ENCODE measurements at places on chromosomes 2 and 18.

DNA sequence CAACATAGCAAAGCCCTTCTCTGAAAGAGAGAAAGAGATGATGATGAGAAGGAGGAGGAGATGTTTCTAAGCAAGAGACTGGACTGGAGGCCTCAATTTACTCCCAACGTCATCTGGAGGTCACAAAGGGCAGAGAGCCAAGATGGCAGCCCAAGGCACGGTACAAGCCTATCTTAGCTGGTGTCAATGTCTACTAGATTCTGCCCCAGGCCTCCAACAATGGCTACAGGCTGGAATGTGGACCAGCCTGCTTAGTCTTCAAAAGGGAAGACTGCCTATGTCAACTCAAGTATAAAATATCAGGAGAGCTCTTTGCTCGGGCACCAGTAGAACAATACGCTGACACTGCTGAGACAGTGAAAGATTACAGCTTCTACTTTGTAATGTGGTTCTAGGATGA is 6.7 kb upstream of the SLC4A5 start:
- DNase-seq = no peak

DNA sequence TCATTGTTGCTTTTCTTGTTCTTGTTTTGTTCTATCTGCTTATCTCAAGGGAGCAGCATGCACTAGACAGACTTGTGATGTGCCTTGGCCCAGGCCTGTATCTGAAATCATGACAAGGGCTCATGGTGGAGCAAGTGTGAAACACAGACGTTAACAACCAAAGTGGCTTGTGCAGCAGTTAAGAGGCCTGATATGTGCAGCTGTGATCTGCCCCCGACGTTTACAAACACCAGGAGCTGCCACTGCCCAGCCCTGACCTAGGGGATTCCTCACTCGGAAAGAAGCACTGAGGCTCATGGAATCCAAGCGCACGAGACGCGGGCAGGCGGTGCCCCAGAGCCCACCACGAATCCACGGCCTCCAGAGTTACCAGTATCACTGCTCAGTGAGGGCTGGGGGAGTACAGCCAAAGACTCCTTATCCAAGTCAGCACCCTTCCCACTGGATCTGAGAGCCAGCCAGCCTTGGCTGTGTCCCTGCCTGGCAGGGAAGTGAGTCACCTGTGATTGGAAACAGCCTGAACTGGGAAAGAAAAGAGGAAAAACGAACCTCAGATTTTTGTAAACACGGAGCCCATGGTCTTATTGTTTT is 62.3 kb upstream of the SNTG2 start:
- no peak for DNase-seq

DNA sequence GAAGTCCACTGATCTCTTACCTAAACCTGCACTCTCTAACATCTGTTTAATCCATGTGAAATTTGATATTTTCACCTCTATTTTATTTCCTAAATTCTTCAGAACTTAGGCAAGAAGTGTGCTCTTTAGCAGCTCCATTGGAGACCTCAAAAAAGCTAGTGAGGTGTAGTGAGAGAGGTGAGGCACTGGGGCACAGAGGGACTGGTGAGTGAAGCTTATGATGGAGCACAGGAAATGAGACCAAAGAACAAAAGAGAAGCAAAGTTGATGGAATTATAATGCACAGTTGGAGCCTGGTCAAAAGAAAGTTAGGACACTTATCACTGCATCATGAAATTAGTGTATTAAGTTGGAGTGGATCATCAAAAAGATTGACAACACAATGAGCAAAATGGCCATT is 1050.7 kb upstream of the NRXN1 start:
- DNase-seq = no peak

DNA sequence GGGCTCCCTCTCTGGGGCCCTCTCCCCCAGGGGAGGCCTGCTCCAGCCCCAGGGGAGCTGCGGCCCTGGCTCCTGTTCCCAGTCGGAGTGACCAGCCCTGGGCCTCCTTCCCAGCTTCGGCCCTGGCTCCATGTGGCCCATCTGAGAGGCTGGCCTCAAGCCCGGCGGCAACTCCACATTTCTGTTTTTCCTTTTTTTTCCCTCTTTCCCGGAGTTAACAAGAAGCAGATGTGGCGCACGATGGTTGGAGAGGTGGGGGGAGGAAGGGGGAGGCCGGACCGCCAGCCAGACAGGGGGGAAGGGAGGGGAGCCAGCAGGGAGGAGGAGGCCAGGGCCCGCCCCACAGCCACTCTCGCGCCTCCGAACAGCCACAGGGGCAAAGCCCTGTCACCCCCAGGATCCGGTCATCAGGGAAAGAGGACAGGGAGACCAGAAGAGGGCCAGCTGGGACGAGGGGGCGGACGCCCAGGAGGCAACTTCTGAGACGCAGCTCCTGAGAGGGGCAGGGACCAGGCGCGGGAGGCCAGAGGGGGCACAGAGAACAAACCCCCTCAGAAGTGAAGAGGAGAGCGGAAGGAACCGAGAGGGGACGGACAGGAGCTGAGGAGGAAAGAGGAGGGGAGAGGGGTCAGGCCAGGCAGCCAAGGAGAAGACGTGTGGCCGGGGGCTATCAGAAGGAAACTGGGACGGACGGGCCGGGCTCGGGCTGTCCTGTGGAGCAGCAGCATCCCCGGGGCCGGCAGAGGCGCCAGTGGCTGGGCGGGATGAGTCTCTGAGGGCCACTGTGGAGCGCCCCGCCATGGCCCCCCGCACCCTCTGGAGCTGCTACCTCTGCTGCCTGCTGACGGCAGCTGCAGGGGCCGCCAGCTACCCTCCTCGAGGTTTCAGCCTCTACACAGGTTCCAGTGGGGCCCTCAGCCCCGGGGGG is at the start of gene EMILIN1:
TSS of gene EMILIN1 (plus strand) at position 349 of the 928 bp plus-strand sequence. CDS start at position 800, 451 bp downstream.
- peak; percentile 76 for DNase-seq

DNA sequence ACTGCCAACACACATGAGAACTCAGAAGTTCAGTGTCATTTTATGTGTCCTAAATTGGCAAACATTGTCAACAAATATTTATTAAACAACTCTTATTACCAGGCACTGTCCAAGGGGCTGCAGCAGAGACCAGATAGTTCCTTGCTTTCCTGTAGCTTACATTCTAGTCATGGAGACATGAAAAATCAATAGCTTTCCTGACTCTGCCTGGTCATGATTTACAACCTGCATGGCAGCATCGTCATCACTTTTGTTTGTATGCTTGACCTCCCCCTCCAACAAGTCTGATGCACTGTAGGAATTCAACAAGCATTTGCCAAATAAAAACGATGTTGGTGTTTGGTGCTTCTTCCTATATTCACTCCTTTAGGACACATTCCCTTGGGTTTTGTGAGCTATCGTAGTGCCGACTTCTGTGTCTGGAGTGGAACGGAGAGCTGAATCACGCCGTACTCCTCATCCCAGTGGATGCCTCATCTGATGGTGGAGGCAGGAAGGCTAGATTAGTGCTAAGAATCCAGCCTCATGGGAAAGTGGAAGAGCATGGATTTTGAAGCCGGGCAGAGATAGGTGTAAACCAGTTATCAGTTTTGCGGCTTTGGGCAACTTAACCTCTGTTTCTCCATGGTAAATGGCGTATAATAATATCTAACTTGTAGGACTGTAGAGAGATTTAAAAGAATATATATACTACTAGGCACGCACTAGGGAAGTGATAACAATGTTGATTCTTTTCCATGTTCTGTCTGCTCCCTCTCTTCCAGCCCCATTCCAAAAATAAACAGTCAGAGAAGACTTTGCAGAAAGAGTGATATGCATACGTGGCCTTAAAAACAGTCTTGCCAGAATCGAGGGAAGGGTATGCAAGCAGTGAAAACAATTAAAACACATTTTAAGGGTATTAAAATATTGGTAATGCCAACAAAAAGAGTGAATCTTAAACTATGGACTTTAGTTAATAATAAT is 120.5 kb upstream of the ZFP36L2 start:
- DNase-seq = no peak

GRCh38 chr2:27737676-27738348 is 33.7 kb upstream of the MRPL33 start:
- DNase-seq = peak; percentile 82

DNA sequence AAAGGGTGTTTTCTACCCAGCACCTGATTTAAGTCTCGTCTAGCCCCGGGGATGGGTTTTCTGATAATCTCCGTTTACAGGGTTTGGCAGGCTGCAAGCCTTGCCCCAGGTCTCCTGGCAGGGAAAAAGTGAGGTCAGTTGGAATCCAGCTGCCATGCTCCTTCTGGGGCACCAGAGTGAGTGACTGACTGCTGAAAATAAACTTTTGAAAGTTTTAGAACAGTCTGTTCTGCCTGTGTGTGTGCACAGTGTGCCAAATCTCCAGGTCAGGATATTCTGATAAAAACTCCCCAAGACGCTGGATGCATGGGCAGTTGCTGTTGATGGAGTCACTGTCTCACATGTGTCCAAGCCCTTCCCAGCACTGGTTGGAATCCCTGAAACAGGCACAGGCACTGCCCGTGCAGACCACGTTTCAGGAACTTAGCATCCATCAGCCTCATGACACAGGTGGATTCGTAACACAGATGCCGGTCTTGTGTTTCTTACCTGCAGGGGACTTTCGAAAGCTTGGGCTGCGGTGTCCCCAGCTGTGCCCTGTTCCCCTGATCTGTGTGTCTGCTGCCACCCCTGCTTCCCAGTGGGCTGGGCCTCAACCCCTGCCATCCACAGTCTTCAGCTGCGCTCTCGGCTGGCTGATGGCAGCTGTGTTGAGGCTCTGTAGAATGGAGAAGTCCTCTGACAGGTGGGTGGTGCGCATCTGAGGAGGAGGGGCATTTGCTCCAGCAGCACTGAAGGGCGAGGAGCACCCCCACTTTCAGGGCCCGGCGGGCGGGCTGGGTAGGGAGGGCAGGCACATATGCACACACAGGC is 65.0 kb downstream of the SH3RF3 start:
- no peak for DNase-seq

DNA sequence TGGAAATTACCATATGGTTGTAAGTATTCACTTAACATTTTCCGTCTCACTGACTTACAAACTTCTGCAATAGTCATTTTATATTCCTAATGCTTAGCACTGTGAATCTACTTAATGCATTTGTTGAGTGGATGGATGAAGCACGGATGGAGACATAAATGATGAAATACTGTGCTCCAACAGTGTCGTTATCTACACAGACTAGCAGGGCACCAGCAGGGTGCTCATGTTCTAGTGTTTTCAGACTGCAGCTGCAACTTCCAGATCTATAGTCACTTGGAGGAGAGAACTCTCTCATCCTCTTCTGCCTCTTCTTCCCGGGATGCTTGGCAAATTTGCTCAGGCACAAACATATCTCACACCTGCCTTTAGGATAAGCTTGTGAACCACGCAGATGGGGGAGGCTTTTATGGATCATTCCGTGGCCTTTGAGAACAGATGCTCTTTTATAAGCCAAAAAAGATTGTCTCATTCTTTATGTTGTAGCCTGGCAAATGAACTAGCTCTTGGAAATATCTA is 797.7 kb downstream of the MBD2 start:
- no peak for DNase-seq

DNA sequence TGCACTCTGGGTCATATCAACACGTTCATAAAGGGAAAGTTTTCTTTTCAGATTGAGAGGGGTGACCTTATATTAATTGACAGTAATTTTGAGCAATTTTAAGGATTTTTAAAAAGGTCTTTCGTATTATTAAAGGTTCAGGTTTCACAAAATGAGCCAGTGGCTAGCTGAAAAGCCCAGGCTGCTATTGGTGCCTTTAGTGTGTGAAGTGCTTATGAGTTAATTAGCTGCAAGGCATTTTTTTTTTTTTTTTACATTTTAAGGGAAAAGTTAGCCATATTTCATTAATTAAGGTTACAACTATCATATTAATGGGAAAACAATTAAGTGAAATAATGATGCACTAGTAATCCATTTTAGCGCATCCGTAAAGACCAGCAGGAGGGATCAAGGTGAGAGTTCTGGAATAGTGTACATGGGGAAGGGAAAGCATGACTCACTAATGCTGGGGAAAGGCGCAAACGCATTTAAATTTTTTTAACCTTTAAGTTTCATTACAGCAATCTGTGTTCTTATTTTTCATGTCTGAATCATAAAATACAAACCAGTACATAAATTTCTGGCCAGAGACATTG is 200.0 kb downstream of the ZNF407 start:
- DNase-seq = no peak

GRCh38 chr2:151157000-151157735 is 104.5 kb downstream of the RBM43 start:
- DNase-seq = peak; percentile 29

GRCh38 chr2:102391565-102391964 is 31.4 kb upstream of the IL18RAP start:
- no peak for DNase-seq

DNA sequence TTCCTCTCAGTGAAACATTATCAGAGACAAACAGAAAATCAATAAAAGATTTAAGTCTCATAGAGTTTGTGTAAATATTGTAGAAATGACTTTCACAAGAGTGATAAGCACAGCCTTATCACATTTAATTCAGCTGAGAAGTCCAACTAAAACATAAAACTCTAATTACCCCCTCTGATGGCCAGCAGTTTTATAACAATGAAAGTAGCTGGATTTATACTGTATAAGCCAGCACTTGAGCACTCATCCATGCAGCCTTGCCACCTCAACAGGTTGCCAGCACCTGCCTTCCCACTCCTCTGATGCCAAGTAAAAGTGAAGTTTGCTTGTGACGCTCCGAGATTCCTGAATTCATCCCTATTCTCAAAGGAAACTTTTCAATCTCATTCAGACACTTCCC is 103.0 kb upstream of the STK39 start:
- DNase-seq = peak; percentile 12

- DNase-seq = no peak
Measured at GRCh38 chr2:68992933-68993332, 18.5 kb downstream of the GKN1 start.

DNA sequence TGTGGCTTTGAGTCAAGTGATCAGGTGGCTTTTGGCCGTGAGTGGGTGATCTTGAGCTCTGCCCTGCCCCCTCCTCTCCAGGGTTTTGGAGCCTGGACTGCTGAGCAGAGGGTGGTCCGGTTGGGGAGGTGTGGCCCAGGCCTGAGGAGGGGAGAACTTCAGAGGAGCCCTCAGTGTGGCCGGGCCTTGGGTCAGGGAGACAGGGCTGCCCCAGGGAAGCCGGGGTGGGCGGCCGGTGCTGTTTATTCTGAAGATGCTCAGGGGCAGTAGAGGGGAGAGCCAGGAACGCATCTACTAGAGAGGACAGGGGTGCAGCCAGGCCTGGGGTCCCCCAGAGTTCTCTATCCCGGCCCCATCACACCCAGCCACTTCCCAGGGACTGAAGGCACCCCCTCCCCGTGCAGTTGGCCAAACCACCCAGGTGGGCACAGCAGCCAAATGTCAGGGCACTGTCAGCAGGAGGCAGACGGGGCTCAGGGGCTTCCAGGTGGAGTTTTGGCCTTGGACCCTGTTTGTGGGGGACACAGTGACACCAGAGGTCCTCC is 963 bp downstream of the ERFE start:
- DNase-seq = no peak

DNA sequence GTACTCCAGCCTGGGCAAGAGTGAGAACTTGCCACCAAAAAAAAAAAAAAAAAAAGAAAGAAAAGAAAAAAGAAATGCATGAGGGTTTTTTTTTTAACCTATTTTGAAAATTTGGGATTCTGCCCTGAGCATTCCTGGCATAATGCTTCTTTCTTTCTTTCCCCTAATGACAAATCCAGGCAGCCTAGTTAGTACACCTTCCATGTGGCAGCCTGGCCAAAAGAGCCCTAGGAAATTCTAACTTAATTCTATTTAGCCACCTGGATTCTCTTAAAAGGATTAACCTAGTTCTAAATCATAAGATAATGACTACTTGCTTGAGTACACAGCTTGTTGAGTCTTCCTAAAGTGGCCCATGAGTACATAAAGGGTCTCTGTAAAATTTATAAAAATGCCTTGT is 160.1 kb downstream of the THADA start:
- no peak for DNase-seq

Measured in ELR (cell line).